ENCODE measurements at places on chromosomes 1 and 21.

GRCh38 chr1:45765999-45766792 is 15.7 kb upstream of the IPP start:
- no peak for DNase-seq

DNA sequence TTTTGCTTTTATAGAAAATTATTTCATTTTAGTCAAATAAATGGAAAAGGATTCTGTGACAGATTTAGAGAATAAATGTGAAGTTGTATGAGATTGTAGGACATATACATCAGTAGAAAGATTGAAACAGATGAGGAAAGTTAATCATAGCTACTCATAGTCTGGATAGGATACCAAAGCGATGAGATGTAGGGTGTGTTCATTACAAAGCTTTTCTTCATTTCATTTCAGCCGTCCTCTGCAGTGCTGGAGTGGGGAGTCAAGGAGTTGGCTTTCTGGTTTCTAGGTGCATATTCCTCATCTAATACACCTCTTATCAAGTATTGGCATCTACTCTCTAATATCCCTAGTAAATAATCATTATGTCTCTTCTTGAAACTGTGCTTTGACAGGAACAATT is 149.5 kb upstream of the NEGR1 start:
- DNase-seq, result no peak

DNA sequence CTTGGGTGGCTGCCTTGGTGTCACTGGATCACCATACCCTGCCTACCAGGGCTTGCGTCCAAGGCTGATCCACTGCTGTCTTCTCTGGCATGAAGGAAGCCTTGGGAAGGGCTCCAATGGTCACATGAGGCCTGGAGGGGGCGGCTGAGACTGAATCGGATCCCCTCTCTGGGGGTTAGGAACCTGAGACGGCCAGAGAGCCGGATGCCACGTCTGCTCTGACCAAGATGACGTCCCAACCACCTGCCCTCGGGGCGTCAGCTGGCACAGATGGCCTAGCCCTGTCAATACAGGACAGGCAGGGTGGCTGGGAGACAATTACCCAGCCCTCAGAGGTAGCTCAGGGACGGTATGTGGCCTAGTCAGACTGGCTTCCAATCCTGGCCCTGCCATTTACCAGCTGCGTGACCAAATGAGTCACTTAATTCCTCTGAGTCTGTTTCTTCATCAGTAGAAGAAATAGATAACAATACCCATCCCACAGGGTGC is 5.4 kb downstream of the TRIM62 start:
- no peak for DNase-seq

GRCh38 chr1:226424221-226425003 is 16.5 kb upstream of the PARP1 start:
- DNase-seq, result no peak

GRCh38 chr21:44260066-44260465 is 1.6 kb downstream of the DNMT3L start:
- DNase-seq, result no peak

DNA sequence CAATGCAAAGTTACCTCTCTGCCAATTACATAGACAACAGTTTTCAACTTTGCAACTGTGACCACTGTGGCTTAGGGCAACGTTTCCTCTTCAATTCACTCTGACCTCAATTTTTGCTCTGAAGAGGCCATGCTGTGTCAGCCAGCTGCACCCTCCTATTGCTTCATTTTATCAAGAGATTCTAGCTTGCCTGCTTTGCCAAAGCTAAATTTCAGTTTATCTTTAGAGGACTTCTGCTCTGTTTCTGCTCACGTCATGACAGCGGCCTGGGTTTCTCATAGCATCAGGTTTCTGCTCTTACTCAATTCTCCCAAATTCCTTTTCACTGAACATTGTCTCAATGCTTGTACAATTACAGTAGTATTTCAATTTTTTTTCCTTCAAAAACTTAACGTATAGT is 154.6 kb downstream of the PLA2G4A start:
- DNase-seq, result no peak

DNA sequence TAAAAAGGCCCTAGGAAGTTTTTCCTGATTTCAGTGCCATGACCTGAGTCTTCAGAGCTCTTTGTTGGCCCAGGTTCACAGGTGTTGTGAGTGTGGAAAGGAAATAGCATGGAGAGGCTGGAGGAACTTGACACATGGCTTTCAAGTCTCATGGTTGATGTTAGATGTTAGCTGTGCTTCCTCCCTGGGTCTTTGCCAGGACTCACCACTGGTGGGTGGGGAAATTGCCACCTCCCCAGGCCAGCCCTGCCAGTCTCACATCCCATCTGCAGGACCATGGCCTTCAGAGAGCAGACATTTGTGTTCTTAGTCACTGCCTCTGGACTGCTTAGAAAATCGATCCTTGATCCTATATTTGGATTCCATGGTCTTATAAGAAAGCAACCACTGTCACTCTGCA is 383.2 kb downstream of the DISC1 start:
- no peak for DNase-seq

- DNase-seq, result no peak
These were observed 136.6 kb downstream of the SYF2 start for GRCh38 chr1:25095635-25096200.

All from GM12864 (cell line).